ENCODE measurements at places on chromosomes 3 and 15. TPM values are rescaled to one million over a fixed set of nuclear protein-coding genes. Genes with fewer than 3 reads are reported as not detected.

DNA sequence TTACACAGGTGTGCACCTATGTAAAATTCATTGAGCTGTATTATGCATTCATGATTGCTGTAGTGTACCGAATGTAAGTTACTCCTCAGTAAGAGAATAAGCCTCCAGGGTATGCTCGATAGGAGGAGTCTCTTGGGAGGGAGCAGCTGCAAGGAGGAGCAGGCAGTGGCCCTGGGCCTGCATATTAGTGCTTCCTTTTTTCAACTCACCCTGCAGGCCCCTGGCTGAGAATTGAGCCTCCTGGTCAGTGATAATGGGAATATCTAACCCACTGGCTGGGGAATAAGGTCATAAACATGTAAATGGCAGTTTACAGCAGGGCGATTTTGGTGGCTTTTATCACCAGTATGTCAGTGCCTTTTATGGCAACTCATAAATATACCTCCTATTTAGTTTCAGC, 21.7 kb upstream of the SFMBT1 start:
- peaks cover 7% of the 10 kb centered on the region for H3K4me1 ChIP-seq
- no peak overlapping the region for H3K27ac ChIP-seq
- H3K36me3 ChIP-seq, result no peaks in the 10 kb centered on the region
- DNase-seq, result no peak

GRCh38 chr15:95284933-95285421, 1045.5 kb upstream of the NR2F2 start:
- peak overlapping the region; percentile 33 for H3K27ac ChIP-seq
- H3K36me3 ChIP-seq, result no peaks in the 10 kb centered on the region
- H3K4me1 ChIP-seq, result peaks cover 28% of the 10 kb centered on the region
- H3K4me3 ChIP-seq, result no peak overlapping the region
- peak; percentile 57 for DNase-seq

- no peak overlapping the region for H3K4me3 ChIP-seq
- H3K27ac ChIP-seq, result no peak overlapping the region
- no peak for DNase-seq
Observed at GRCh38 chr3:132641837-132642538, 17.6 kb downstream of the ACAD11 start.

Gene TM4SF1
- not detected for total RNA-seq

Gene CHRD
- not detected for total RNA-seq

Gene VEPH1
- total RNA-seq, result not detected

Gene KBTBD8
- 8.3 TPM for total RNA-seq
